ENCODE measurements at places on chromosomes 7 and 10. TPM values are rescaled to one million over a fixed set of nuclear protein-coding genes. Genes with fewer than 3 reads are reported as not detected.
A peak's percentile ranks its signal among the peaks of the same experiment; 100 is the strongest.

AMPH gene
- total RNA-seq = 3.6 TPM

TYW1 gene
- 25.1 TPM for total RNA-seq

GIMAP6 gene
- total RNA-seq = under 0.01 TPM

NXPH1 gene
- not detected for total RNA-seq

DNA sequence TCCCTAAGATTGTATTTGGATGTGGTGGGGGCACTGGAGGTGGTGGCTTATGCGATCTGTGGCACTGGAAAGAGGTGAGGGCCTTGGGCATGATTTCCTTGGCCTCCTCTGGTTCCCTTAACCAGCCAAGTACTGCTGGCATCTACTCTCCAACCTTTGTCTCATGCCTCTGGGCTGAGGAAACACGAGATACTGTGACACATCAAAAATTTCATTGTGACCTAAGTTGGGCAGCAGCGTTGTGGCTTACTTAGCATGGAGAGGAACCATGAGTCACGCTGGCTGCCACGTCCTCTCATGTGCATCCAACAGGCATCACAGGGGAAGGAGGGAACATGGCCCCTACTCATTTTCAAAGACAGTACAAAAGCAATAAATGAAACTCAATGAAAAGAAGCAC lies 29.7 kb upstream of the GSDME start:
- DNase-seq = peak; percentile 98
- H3K4me3 ChIP-seq = no peak overlapping the region
- H3K36me3 ChIP-seq = peaks cover 2% of the 10 kb centered on the region

- DNase-seq = peak; percentile 85
- H3K4me1 ChIP-seq = peaks cover 21% of the 10 kb centered on the region
- H3K36me3 ChIP-seq = no peaks in the 10 kb centered on the region
- peak overlapping the region; percentile 98 for H3K27ac ChIP-seq
Observed at GRCh38 chr10:104299031-104299904, 30.3 kb downstream of the GSTO2 start.

DNA sequence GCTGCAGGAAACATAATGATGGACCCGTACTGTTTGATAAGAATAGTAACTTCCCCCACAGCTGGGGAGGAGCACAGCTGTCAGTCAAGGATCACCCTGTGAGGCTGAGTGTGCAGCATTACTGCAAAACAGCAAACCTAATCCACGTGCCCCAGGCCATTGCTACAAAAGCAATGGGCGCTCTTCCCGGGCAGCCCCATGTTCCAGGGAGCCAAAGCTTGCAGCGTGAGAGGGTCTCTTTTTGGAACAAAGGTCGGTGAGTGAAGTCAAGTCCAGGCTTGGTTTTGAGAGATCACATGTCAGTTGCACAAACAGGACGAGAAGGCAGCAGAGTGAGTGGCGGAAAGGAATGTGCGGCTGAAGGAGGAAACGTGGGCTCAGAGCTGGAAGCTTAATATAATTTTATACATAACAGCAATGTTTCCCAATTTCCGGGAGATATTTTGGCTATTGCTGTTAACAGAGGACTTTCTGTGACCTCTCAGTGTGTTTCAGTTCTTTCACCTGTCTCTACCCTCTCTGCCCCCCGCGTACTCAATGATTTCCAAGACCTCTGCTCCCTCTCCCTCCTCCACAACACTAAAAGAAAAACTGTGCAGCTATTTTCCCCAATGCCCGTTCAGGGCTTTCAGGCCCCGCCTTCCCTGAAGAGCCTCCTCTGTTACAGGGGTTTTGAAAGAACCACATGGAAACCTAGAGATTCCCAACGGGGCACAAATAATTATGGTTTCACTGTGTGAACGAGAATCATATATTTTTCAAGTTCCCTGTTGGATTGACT lies 128.9 kb downstream of the MTPAP start:
- peaks cover 3% of the 10 kb centered on the region for H3K4me1 ChIP-seq
- no peak overlapping the region for H3K27ac ChIP-seq
- peak; percentile 55 for DNase-seq
- no peaks in the 10 kb centered on the region for H3K27me3 ChIP-seq

DNA sequence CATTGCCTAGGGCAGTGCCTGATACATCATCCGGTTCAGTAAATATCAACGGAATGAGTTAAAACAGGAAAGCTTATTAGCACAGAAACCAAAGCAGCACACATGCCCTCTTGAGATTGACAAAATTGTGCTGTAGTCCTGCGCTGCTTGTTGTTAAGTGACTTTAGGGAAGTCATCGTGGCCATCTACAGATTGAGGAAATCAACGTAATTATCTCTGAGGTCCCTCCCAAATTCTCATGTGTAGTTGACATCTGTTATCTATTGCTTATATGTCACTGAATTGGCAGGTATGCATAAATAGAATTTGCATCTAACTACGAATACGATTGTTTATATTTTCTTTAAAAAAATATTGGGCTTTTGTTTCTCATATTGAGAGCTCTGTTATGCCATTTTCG lies 3.5 kb upstream of the GNB2 start:
- no peaks in the 10 kb centered on the region for H3K27me3 ChIP-seq
- no peaks in the 10 kb centered on the region for H3K4me1 ChIP-seq
- no peaks in the 10 kb centered on the region for H3K36me3 ChIP-seq
- DNase-seq = no peak
- H3K27ac ChIP-seq = no peak overlapping the region

- no peak for DNase-seq
- no peaks in the 10 kb centered on the region for H3K27me3 ChIP-seq
- no peaks in the 10 kb centered on the region for H3K36me3 ChIP-seq
- no peak overlapping the region for H3K27ac ChIP-seq
- H3K4me3 ChIP-seq = no peak overlapping the region
Observed at GRCh38 chr7:111352319-111352718, 210.0 kb downstream of the IMMP2L start.

DNA sequence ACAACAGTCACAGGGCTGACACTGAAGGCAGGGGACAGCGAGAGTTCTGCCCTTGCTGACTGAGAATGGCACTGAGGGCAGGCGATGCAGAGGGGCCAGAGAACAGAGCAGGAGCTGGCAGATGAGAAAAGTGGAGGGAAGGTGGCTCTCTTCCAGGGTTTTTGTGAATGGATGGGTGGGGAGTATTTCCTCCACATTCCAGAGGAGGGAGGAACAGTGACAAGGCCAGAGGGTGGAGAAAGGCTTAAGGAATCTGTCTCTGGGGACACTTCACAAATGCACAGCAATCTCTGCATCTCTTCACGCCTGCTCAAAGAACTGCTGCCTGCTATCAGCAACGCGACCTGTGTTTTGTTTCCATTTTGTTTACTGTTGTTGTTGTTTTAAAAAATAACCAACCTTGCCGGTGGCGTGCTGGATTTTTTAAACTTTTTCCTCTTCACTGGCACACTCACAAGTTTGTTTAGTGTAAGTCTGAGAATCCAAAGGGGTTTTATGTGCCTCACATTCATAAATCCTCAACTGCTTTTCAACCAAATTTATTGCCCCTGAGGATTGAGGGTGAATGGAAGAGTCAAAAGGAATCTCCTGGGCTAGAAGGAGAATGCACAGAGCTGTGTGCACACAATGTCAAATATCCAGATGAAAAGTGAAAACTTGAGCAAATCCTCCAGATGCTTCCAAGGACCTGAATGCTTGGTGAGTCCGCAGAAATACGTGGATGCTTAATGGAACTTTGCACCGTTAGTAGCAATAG lies 129.3 kb downstream of the GLI3 start:
- peak; percentile 40 for DNase-seq
- peaks cover 14% of the 10 kb centered on the region for H3K4me1 ChIP-seq
- H3K27me3 ChIP-seq = no peaks in the 10 kb centered on the region
- no peaks in the 10 kb centered on the region for H3K36me3 ChIP-seq
- H3K27ac ChIP-seq = no peak overlapping the region

DNA sequence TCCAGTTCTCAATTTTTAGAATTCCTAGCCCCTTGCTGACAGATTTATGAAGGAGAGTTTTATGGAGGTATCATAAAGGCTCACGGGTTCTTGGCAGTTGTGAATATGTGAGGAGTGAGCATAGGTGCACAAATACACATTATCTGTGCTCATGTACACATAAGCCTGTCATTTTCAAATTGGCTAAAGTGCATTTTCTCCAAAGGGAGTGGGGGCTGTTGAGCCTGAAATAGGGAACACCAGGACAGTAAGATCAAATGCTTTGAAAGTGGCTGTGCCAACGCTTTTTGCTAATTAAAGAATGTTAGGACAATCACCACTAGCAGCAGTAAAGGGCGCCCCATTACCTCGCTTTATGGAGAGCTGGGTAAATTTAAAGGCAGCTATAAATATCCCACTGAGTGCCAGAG lies 8.3 kb upstream of the LRRC4 start:
- H3K36me3 ChIP-seq = no peaks in the 10 kb centered on the region
- no peak overlapping the region for H3K4me3 ChIP-seq
- H3K4me1 ChIP-seq = peaks cover 2% of the 10 kb centered on the region
- no peak overlapping the region for H3K27ac ChIP-seq

DNA sequence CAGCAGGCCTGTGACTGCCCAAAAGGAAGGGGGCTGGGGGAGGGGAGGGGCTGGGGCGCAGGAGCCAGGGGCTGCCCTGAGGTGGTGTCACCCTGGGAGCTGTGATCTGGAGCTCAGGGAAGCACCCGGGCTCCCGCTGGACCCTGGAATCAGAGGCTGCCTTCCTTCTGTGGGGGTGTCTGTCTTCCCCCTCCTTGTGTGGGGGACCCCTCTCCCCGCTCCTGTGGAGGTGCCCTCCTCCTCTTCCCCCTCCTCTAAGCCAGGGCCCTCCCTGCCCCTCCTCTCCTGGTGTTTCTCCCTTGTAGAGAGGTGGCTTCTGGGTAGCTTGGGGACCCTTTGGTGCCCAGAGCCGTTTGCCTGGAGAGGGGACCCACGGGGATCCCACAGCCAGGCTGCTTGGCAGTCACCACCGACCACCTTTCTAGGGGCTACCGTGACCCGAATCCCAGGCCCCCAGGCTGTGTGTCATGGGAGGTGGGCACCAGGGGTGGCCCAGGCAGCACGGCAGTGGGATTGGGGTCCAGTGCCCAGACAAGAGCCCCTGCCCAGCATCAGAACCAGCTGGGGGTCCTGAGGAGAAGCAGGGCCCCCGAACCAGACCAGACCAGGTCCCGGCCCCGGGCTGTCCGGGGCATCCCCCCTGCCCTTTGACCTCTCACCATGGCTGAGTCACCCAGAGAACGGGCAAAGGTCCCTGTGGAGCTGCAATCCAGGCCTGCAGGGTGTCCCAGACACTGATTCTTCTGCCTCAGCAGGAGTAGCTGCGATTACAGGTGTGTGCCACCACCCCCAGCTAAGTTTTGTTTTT lies 741 bp downstream of the PRAP1 start:
- H3K4me1 ChIP-seq = no peaks in the 10 kb centered on the region
- no peak overlapping the region for H3K27ac ChIP-seq
- no peaks in the 10 kb centered on the region for H3K27me3 ChIP-seq
- H3K36me3 ChIP-seq = no peaks in the 10 kb centered on the region

DNA sequence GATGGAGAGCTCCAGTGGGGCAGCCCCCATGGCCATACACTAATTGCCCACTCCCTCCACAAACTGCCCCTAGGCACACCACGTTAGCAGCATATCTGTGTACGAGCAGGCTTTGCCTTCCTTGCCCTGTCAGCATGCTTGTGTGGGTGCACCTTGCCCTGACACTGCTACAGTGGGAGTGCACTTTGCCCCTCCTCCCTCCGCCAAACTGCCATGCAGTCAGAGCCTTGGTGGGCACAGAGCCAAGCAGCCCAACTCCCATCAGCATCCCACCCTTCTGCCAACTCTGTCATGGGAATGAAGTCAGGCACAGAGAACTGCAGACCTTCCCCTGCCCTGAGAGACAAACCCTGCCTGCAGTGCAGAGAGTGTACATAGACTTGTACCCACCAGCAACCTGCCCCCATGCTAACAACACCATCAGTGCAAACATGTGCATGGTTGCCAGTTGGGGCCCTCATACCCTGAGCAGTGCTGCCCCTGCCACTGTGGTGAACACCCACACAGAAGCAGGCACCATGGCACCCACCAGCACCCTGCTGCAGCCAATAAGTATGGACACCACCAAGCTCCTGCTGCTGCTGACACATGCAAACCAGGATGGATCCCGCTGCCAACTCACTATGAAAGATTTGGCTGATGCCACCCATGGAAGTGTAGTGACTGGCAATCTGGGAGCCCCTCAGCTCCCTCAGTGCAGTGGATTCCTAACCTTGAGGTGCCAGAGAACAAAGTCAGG lies 1197.7 kb upstream of the CELF2 start:
- H3K27ac ChIP-seq = no peak overlapping the region
- no peak overlapping the region for H3K4me3 ChIP-seq
- DNase-seq = no peak

DNA sequence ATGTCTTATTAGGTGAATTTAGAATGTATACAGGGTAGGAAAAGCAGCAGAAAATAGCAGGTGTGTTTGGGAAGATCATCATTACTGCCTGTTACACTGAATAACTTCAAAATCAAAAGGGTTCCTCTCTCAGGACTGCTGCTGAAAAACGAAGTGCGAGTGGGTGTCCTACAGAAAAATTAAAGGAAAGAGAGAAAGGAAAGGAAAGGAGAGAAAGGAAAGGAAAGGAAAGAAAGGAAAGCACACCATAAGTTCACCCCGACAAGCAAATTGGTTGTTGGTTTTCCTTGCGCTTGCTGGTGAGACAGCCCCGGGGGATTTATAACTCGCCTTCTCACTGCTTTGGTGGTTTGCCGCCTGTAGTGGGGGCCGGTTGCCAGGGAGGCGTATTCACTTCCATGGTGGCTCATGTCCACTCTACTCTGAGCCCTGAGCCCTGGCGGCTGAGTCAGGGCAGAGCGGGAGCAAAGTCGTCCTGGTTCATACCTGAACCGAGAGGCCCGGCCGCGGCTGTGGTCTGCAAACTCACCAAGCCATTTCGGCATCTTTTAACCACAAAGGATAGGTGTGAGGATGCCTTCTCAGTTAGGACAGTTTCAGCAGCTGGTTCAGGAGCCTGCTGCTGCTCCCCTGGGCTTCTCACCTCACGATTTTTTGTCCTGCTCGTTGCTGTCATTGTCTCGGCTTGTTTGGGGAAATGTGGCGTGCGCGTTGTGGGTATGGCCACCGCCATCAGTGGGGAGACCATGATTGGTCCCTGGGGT lies 26.1 kb downstream of the INPP5A start:
- H3K4me1 ChIP-seq = no peaks in the 10 kb centered on the region
- H3K27ac ChIP-seq = no peak overlapping the region
- H3K36me3 ChIP-seq = no peaks in the 10 kb centered on the region
- no peak overlapping the region for H3K4me3 ChIP-seq

GRCh38 chr10:82245906-82246560 lies 371.0 kb downstream of the NRG3 start:
- H3K4me3 ChIP-seq = no peak overlapping the region
- H3K27ac ChIP-seq = no peak overlapping the region
- H3K36me3 ChIP-seq = no peaks in the 10 kb centered on the region
- DNase-seq = no peak
- H3K27me3 ChIP-seq = no peaks in the 10 kb centered on the region

GRCh38 chr7:54705436-54705835 lies 53.6 kb downstream of the SEC61G start:
- H3K4me3 ChIP-seq = no peak overlapping the region
- H3K27ac ChIP-seq = no peak overlapping the region
- no peaks in the 10 kb centered on the region for H3K4me1 ChIP-seq
- DNase-seq = peak; percentile 31
- H3K27me3 ChIP-seq = no peaks in the 10 kb centered on the region
